ENCODE measurements at places on chromosomes 16 and 17. TPM values are rescaled to one million over a fixed set of nuclear protein-coding genes. Genes with fewer than 3 reads are reported as not detected.

Gene CRHR1
- 0.27 TPM for polyA plus RNA-seq

GRCh38 chr17:42720996-42721583 is 23.8 kb downstream of the EZH1 start:
- DNase-seq = peak; percentile 65

GRCh38 chr16:52434224-52434623 is 112.7 kb downstream of the TOX3 start:
- DNase-seq = no peak

DNA sequence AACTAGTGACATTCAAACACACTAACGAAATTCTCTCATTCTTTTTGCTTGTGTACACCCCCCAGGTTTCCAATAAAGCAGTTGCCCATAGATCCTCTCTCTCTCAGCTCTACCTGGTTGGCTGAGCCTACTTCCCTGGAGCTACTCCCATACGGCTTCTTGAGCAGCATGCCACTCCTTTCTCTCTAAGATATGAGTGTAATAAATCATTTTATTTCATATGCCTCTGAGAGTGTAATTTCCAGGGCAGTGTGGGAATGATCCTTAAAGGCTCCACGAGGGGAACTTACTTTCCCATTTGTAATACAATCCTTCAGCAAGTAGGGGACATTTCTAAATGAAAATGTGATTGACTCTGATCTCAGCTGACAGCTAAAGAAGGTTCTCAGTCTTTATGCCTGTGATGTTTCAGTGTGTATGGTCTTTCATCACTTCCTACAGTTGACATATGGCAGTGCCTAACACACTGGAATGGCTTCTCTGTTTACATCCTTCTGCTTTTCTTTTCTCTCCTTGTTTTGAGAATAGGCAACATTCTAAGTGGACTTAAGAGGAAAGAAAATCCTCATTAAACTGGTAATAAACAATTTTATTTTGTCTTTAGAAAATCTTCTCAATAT is 1194.3 kb upstream of the CDH8 start:
- no peak for DNase-seq

- peak; percentile 11 for DNase-seq
Measured at GRCh38 chr16:28317040-28317880, 24.9 kb downstream of the SBK1 start.

- no peak for DNase-seq
Measured at GRCh38 chr16:54236773-54237172, 49.8 kb downstream of the IRX3 start.

GRCh38 chr16:89117227-89117974 is 23.7 kb downstream of the ACSF3 start:
- DNase-seq = no peak

DNA sequence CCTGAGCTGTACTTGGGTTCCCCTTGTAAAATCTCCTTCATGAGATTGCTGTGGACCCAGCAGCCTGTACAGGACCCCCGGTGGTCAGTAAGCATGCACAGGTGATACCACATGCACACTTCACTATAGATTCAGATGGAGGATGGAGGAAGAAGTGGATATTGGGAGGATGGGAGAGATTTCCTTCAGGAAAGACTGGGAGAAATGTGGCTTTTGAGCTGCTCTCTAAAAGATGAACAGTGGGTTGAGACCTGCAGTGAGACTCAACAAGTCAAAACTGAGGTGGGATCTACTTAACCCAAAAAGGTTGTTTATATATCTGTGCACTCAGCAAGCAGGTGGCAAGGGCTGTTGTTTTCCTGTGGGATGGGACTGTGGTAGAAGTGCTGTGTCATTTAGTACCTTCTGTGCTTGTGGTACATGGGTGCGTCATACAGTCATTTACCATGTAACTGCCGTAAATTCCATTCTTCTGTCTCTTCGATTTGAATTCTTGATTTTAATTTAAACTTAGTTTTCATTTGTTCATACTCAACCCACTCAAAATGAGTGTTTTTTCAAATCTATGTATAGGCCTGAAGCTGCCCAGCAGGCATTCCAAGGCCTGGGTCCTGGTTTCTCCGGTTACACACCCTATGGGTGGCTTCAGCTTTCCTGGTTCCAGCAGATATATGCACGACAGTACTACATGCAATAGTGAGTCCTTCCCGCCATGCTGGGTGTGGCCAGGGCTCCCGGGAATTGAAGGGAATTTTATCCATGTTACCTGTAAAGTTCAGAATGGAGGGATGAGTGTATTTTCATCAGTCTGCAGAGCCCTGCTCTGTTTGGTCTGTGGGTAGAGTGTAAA is 6.9 kb downstream of the HERPUD1 start:
- no peak for DNase-seq

DNA sequence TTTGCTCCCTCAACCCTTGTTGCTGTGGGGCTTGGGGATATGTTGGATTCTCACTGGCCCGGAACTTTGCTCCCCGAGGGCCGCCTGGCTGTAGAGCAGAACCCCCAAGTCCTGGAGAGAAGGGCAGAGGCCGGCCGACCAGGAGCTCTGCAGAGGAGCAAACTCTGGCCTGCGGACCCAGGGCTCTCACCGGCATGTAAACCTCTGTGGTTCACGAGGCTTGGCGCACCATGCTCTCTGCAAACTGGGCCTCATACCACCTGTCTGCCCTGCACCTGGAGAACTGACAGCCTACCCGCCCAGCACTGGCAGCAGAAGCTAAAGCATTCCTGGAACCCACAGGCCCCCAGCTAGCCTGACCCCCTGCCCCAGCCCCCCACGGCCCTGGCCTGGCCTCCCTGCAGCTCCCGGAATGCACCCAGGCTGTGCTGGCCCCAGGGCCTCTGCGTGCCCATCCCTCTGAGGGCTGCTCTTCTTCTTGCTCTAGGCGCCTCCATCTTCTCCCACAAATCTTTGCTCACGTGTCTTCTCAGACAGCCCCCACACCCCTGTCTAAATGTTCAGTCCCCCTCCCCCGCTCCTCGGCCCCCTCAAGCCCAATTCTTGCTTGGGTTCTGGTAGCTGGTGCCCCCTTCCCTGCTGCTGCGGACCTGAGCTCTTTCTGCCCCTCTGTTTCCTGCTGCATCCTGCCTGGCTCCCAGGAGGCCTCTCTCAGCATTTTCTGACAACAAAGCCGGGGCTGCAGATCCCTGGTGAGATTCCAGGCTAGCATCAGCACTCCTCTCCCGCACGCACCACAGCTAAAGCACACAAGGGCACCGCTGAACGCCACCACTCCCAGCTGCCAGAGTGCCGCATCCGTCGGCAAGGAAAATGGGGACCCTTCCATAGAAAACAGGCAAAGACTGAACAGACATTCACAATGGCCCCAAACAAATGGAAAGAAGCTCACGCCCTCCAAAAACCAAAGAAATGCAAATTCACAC is 23.3 kb downstream of the ACTG1 start:
- DNase-seq = no peak

Gene CMTM1
- polyA plus RNA-seq = 6.8 TPM

GRCh38 chr16:85134789-85135142 is 22.5 kb upstream of the CIBAR2 start:
- DNase-seq = no peak

GRCh38 chr16:79595231-79595641 is 5.3 kb downstream of the MAF start:
- no peak for DNase-seq

Gene SRL
- polyA plus RNA-seq = 1.1 TPM

GRCh38 chr16:79165506-79165905 is 435.0 kb downstream of the MAF start:
- peak; percentile 72 for DNase-seq

Gene TOM1L1
- polyA plus RNA-seq = 97.5 TPM

GRCh38 chr16:1740781-1741490 is 30.4 kb downstream of the NME3 start:
- DNase-seq = no peak

DNA sequence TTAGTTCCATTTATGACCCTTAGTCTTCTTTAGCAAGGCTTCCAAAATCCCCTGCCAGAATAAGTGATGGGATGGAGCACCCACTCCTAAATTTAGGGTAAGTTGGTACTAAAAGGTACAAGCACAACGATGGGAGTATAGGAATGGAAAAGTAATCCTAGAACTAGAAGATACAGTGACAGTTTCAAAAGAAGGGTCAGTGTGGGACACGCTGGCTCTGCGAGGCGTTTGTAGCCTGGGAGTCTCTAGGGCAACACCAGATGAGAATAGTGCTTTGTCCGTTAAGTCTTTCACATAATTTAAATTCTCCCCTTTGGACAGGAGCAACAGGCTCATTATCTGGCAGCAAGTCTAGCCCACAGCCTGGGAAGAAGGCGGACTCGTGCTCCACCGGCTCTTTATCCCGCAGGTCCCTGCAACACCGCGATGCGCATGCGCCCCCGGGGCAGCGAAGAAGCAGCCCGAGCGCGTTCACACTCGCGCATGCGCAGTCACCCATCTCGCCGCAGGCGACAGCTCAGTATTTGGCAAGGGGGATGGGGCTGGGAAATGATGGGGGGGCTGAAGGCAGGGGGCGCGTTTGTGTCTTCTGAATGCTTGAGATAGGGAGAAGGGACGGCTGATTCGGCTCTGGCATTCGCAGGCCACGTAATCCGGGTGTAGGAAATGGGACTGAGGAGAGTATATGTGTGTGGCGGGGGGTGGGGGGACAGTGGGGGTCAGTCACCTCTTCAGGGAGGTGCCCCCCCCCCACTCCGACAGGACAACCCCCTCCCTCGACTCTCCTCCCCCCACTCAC is 564 bp downstream of the SPOP start:
- peak; percentile 94 for DNase-seq

Gene KRT222
- not detected for polyA plus RNA-seq

GRCh38 chr16:66926961-66927436 is 1.7 kb upstream of the RRAD start:
- no peak for DNase-seq

DNA sequence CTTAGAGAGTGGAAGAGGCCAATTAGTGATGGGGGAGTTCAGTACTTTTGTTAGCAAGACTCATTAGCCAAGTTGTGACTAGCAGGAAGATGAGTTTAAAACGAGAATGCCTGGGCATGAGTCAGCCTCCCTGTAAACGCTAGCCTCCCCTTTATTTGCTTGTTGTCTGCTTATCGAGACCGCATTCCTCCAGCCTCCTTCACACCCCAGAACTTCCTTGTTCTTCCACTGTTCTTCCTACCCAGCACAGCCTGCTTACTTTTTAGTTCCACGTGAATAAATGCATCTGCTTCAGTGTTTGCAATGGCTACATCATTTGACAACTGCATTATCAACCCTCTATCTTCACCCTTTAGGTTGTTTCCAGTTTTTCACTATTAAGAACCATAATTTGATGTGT is 20.2 kb upstream of the OR3A1 start:
- no peak for DNase-seq

Gene GALR2
- 0.33 TPM for polyA plus RNA-seq

Gene KLHL36
- 37.0 TPM for polyA plus RNA-seq

GRCh38 chr16:27330542-27330941 is 16.8 kb downstream of the IL4R start:
- DNase-seq = no peak

GRCh38 chr17:74646231-74646630 is 22.7 kb upstream of the CD300E start:
- no peak for DNase-seq

GRCh38 chr17:49851387-49852291 is 3.8 kb upstream of the TAC4 start:
- DNase-seq = peak; percentile 65

- DNase-seq = no peak
Measured at GRCh38 chr16:73672135-73672534, 624.2 kb upstream of the ZFHX3 start.

Gene PTGES3L
- 2.3 TPM for polyA plus RNA-seq

DNA sequence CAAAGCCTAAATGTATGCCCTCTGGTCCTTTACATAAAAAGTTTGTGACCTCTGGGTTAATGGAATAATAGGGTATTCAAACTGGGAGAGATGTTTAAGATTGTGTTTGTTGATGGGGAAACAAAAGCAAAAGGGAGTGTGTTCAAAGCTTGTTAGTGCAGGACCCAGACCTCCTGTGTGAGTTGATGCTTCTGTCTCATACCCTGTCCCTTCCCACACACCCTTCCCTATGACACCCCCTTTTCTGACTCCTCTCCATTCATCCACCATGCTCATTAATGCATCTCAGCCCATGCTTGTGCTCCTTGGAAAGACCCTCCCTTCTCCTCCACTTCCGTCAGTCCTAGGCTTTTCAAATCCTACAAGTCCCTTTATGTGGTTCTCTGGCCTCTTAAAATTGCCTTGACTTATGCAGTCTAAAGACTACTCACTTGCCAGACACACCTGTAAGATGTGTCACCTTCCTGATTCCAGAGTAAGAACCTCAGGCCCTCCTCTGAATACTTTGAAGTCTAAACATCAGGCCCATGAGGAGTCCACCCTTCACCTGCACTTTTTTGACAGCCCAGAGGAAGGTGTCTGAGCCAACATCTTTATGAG is 128.0 kb upstream of the CACNG5 start:
- no peak for DNase-seq

Gene SOX15
- polyA plus RNA-seq = 3.7 TPM

Gene CPHXL2
- polyA plus RNA-seq = not detected

DNA sequence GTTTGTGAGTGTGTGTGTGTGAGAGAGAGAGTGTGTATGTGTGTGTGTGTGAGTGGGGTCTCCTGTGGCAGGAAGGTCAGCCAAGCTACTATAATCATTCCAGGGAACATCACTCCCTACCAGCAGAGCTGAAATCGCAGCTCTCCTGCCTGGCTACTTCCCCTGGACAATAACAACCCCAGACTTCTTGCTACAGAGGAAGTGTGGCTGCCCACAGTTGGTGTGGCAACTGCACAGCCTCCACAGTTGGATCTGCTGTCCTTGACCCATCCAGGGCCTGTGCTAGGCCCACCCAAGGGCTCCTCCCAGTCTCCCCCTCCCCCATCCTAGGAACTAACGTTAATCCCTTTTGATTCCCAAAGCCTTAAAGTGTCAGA is 1.5 kb downstream of the SLC13A5 start:
- DNase-seq = no peak

DNA sequence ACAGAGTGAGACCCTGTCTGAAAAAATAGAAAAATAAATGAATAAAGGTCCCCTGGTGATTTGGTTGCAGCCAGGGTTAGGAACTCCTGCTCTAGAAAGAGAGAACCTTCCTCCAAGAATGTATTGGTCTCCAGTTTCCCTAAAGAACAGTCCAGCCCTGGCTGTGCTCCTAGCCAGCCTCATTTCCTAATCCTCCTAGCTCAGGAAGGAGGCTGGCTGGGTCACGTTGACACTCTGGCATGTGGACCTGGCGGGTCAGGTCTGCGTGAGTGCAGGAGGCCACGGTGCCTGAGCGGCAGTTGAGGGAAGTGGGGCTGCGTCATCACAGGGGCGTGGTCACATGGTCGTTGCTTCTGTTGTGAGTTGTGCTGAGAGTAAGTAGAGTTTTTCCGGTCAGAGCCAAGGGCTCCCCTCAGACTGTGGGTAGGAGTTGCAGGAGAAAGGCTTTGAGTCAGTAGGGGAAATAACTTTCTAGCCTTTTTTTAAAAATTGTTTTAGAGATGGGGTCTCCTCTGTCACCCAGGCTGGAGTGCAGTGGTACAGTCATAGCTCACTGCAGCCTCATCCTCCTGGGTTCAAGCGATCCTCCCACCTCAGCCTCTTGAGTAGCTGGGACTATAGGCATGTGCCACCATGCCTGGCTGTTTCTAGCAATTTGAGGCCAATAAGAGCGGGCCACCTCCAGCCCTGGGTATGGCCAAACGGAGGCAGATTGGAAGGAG is 194.0 kb upstream of the CIBAR2 start:
- DNase-seq = peak; percentile 60

Gene C17orf78
- 0.10 TPM for polyA plus RNA-seq

Gene MMP2
- polyA plus RNA-seq = 159 TPM

Measured in renal pelvis (tissue), 12 donors.